Stimulated activated CD4-positive, alpha-beta T cell treated with anti-CD3 and anti-CD28 coated beads, Interleukin-1b, Interleukin-23, amount 100 ng/mL, for 1 hour (primary cell): ENCODE measurements at places on chromosomes 2 and 18.

DNA sequence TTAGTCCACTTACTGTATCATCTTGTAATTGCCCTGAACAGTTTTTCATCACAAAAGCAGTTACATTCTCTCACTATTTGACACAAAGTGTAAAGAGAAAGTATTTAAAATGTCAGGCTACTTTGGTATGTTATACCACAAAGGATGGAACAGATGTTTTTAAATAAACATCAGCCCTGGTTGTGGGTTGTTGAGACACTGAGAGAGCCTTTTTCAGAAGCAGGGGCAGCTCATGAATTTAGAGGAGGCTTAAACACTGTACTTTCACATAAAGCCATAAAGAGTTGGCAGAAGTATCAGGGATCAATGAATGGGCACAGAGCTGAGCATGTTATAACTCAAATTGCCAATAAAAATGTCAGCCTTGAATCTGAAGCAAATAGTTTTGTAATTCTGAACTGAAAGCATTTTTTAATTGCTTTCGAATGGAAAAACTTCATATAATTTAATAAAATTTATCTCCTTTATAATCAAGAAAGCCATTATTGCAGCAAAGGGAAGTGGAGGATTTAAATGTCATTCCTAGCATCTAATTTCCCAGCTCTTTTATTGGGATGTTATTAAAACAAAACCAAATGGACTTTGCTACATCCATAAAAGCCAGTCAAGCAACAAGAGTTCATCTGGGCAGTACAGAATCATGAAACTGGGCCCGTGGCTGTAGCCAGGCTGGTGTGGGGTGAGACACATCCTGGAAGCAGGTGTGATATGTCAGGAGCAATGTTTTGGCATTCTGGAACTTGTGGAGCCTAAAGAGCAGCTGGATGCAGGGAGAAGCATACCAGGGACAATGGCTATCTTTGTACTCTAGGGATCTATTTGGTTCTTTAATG lies 95.1 kb upstream of the NT5C1B start:
- DNase-seq = no peak

DNA sequence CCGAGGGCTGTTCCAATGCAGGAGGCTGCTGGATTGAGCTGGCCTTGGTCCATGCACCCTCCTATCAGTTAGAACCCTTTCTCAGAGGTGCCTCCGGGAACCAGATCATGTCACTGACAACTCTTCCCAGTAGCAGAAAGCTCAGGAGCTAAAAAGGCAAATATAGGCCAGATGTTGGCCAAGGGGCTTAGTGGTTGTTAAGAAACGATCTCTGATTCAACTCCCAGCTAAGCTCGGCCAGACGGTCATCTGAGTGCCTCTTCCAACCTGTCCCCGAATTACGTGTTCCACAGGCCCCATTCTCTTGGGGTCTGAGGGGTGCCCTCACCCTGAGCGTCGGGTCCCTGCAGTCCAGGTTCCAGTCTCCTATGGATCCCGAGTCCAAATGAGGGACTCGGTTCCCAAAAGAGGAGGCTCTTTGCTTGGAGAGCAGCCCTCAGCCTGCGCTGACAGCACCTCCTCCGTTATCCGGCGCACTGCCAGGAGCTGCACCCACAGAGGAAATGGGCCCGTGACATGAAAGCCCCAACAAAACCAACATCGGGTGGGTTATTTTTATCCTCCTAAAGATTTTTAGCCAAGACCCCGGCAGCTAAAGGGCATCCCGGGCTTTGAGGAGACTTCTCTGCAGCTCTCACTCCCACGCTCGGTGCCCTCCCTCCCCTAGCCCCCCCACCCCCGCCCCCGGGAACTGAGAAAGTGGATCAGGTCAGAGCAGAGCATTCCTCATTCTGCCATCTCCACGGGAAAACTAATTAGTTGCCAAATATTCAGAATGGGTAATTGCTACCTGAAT lies 106.6 kb upstream of the ID2 start:
- no peak for DNase-seq

DNA sequence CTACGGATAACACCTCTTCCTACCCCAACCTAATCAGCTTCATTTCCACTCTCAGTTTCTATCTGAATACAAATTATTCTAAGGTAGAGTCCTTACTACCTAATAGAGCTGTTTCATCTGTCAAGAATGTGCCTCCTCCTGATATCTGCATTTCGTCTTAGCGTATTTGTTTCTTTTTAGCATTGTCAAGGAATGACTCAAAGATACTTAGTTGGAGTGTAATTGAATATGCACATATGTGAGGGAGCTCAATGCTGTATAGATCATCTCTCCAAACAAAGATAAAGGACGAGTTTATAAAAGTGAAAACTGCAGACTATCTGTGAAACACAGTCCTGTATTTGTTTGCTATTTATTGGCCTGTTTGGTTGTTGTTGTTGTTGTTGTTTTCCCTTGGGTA lies 2059.4 kb upstream of the CELF4 start:
- no peak for DNase-seq

DNA sequence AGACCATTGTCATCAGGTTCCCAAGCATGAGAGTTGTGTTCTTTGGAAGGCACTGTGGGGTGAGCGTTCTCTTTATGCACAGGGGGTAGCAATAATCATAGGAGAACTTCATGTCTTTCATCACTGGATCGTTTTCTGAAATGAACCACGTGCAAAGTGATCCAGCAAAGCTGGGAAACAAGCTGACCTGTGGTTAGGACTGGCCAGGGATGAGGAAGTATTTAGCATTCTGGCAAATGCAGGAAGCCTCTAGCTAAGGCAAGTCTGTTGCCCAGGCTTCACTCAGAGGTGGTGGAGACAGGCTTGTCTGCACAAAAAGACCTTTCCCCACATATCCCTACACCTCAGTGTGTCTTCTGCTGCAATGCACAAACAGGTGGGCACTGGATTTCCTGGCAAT lies 58.6 kb downstream of the MMADHC start:
- DNase-seq = no peak

- no peak for DNase-seq
Observed at GRCh38 chr18:48342581-48342980, 66.6 kb downstream of the ZBTB7C start.

GRCh38 chr2:209624192-209624938 lies 147.3 kb upstream of the UNC80 start:
- no peak for DNase-seq

- no peak for DNase-seq
Observed at GRCh38 chr18:73456643-73457042, 588.9 kb upstream of the NETO1 start.

DNA sequence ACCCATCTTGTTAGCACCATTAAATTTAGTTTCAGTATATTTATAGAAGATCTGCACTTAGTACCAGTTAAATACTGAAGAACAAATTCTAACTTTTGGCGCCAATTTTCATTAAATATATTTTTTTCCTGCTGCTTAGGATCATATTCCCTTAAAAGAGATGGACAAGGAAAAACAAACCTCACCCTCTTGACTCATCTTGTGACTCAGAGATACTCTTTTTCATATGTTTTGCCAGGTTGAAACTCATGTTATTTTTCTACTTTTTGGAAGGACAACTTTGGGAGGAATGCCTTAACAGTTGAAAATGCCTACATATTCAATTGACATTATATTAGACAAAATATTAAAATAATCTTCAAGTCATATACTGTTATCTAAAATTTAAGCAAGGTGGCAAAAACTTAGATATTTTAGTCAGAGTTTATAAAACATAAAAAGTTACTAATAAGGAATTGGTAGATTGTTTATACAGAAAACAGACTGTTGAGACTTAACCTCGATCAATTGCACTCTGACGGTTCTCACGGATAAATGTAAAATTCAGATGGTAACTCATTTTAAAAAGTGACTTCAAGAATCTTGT lies 36.2 kb downstream of the PNO1 start:
- no peak for DNase-seq

GRCh38 chr2:205482399-205483081 lies 199.8 kb upstream of the NRP2 start:
- DNase-seq = no peak

DNA sequence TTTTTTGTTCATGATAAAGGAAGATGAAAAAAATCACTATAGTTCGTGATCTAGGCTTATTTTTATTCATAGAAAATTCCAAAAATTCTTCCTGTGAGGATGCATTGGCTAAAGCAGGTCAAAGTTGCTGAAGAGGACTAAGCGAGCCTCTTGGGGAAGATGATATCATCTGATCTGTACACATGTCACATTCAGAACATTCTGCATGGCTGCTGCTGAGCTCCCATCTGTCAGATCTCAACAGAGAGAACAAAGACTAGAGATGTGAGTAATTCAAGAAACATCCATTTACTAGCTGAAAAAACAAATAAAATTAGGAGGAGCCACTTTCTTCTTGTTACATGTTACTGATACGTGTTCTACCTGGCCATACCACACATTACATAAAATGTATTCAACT lies 518.6 kb upstream of the FSIP2 start:
- DNase-seq = no peak

- no peak for DNase-seq
Observed at GRCh38 chr2:202290316-202290715, 24.8 kb downstream of the NOP58 start.

GRCh38 chr2:102238039-102238756 lies 51.4 kb downstream of the IL1RL2 start:
- no peak for DNase-seq

DNA sequence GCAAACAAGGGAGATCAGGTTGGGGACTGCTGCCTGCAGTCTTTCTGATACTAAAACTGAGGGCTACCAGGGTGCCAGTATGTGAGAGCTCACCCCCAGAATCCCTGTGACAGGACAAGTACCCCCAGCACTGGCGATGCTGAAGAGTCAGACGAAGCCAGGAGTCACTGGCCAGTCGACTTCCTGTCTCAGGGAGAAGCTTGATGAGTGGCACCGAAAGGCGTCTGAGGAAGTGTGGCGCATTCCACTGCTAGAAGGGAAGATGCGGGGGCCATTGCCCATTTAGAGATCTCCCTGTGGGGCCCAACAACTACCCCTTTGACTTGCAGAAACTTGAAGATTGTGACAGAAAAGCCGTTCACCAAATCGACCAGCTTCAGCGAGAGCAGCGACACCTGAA lies 22.0 kb downstream of the MXD1 start:
- no peak for DNase-seq

GRCh38 chr2:115364093-115364492 lies 921.7 kb downstream of the DPP10 start:
- no peak for DNase-seq

- no peak for DNase-seq
Observed at GRCh38 chr2:241848761-241849615, 9.7 kb downstream of the PDCD1 start.

DNA sequence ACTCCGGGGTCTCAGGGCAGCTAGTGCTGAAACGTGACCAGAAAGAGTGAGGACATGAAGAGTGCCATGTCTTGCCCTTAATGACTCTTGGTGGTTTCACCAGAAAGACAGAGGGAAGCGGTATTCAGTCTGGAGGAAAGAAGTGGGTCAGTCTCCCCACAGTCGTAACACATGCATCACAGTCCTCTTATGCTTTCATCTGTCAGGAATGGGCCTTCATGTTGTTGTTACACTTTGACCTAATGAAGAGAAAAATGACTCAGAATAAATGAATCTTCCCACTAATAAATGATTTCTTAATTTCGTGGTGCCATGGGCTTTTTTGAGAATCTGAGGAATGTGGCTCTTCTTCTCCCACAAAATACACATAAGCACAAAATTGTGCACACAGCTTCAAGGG lies 103.2 kb downstream of the SLC8A1 start:
- no peak for DNase-seq

DNA sequence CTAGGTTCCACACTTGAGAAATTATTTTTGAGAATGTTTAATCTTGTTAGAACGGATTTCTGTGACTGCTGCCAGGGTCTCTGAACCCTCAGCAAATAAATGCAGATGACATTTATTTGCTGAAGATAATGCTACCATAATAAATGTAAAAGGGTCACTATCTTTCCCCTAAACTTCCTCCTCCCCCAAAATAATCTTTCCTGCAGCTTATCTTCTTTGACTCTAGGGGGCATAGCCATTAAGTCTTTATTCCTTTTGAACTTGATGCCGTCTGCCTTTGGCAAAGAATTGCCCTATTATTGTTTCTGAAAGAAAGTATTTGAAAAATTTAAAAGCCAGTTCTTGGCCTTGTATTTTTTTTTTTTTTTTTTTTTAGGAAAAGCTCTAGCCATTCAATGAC lies 63.6 kb upstream of the ACSL3 start:
- DNase-seq = no peak

DNA sequence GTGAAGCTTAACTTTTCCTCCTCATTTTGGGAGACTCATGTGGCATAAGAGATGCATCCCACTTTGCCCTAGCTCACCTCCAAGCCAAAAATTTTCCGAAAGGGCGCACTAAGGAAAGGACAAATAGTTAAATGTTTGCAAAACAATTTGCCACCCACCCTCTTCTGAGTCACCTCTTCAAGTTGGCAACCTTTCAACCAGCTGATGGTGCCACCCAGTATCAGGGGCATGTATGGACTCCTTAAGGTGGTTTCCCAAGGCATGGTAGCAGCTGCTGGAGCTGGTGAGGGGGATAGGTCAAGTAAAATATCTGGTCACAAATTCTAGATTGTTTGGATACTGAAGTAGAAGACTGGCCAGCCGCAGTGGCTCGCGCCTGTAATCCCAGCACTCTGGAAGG lies 17.2 kb upstream of the ITGAV start:
- no peak for DNase-seq

- no peak for DNase-seq
Observed at GRCh38 chr2:1598800-1599199, 145.5 kb downstream of the PXDN start.

GRCh38 chr2:47232738-47233415 lies 77.8 kb upstream of the STPG4 start:
- no peak for DNase-seq

DNA sequence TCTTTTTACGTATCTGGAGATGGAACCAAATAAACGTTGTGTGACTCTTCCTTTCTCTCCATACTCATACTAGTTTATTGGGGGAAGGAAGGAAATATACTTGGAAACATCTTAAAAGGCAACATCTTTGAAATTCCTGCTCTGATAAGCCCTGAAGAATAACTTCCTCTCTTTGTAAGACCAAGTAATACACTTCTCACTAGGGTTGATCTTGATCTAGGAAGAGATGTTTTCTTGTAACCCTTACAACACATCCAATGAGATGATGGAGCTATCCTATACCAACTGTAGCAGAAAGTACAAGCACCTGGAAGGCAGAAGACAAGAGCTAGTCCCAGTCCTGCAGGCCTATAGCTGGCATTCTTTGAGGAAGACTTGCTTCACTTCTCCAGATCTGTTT lies 2.0 kb downstream of the ANKRD44 start:
- DNase-seq = no peak

DNA sequence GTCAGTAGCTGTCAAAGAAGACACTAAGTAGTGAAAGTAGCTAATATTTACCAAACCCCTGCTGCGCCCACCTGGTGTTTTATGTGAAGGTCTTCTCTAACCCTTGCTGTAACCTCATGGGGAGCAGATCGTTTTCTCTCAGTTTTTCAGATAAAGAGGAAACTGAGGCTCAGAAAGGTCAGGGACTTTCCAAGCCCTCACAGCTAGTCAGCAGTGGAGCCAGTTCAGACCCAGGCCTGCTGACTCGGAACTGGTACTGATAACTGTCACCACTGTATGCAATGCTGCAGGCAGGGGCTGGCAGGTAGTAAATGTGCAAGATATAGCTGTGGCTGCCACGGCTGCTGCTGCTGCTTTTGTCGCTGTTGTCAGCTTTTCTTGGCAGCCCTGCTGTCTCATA lies 69.1 kb downstream of the LRRFIP1 start:
- no peak for DNase-seq
